NCI-H2171 (cell line): ENCODE measurements at places on chromosomes 12 and 14.

DNA sequence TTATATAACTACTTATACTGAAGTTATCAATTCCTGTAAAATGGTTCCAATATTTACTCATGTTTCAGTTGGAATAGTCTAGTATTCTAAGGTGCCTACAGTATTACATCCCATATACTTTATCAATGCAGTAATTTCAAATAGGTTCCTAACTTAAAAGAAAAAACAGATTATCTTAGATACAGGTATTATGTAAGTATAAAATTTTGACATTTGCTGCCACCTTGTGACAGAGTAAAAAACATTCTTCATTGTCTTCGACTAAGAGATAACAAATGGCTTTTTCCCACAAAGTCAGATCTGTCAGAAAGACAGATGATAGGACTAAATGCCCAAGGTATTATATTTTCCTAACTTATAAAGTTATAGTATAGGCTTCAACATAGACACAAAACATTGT is 78.7 kb downstream of the TXNDC16 start:
- DNase-seq, result no peak

DNA sequence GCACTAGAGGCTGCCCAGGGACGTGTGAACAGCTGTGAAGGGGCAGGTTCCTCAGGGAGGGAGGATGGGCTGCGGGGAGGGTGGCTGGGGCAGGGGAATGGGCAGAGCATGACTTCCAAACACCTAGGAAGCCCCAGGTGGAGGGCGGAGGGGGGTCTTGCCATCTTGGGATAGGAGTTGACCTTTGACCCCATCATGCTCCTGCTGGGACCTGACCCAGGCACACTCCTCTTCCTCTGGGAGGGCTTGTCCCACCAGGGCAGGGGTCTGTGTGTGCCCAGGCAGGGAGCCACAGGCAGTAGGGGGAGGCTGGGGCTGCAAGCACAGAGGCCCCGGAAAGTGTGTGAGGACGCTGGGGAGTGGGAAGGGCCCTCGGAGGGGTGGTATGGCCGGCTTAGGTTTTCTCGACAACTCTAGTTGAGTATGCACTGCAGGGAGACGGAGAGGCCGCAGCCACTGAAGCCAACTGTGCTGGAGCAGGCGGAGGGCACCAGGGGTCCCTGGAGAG is 3.3 kb upstream of the ANKRD9 start:
- no peak for DNase-seq

- no peak for DNase-seq
These were observed 115.6 kb upstream of the PKP2 start for GRCh38 chr12:33012226-33012625.

GRCh38 chr14:89457007-89457406 is 40.0 kb upstream of the FOXN3 start:
- DNase-seq, result no peak

DNA sequence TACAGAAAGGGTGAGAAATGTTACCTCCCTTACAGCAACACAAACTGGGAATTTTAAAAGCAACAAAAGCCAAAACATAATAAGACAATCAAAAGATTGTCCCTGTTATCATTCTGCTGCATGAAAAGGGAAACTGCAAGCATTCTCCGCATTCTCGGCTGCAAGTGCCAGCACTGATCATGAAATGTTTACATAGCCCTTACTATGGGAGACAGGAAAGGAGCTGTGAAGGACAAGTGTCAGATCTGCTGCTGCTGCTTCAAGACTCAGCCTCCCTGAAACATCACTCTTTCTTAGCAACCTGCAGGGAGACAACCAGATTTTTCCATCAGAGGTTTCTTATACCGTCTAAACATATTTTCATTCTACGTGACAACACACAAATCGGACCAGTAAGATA is 20.1 kb downstream of the DENND5B start:
- DNase-seq, result no peak

DNA sequence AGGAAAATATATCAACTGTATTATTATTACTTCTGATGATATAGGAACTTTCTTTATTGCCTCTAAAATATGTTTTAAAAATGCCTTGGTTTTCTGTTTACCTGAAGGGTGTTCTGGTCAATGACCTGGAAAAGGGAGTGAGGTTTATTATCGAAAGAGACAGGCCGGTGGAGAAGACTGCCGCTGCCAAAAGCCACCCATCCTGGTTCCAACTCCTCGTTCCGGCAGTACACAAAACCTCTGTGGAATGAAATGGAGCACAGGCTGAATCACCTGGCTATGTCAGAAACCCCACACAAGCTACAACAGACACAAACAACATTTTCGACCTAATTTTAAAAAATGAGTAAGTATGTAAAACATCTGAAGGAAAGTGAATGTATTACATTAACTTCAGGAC is 73.6 kb downstream of the HECTD4 start:
- no peak for DNase-seq

- no peak for DNase-seq
These were observed 22.8 kb upstream of the DHRS4 start for GRCh38 chr14:23930742-23931141.

- DNase-seq, result no peak
These were observed 34.3 kb upstream of the TTC7B start for GRCh38 chr14:90850487-90850886.

- no peak for DNase-seq
These were observed 28.6 kb upstream of the AEBP2 start for GRCh38 chr12:19410629-19411185.

DNA sequence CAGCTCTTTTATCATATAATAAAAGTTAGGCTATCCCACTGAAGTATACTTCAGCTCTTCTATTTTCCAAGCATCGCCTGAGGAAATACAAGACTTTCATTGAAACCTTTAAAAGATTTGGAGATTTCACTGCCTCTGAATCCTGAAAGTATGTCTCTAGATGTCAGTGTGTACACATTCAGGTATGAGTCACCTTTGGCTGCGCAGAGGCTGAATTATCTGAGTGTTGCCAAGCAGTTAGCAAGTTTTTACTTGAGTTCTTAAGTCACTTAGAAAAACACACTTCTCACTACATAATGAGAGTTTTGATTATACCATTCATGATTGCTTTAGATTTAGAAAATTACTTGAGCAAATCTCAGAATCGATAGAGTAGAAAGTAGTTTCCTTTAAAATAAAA is 210.3 kb downstream of the TMTC2 start:
- DNase-seq, result no peak

- DNase-seq, result no peak
These were observed 57.2 kb downstream of the ATF7IP start for GRCh38 chr12:14422516-14423230.

DNA sequence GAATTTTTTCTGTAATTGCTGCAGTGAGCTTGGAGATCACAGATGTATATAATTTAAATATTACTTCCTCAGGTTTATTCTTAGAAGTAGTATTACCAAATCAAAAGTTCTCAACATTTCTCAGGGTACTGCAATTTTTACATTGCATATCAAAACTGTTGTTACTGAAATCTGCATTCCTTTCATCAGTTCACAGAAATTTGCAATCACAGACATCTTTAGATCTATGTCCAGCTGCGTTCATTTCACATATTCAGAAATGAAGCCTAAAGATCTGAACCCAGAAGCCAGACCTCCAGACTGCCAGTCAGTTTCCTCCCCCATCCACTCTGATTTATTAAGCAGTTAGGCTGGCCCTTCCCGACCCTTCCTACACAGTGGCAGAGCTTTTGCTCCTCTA is 18.2 kb upstream of the IFT81 start:
- DNase-seq, result no peak

- DNase-seq, result no peak
These were observed 280.6 kb upstream of the SFSWAP start for GRCh38 chr12:131430158-131430742.

DNA sequence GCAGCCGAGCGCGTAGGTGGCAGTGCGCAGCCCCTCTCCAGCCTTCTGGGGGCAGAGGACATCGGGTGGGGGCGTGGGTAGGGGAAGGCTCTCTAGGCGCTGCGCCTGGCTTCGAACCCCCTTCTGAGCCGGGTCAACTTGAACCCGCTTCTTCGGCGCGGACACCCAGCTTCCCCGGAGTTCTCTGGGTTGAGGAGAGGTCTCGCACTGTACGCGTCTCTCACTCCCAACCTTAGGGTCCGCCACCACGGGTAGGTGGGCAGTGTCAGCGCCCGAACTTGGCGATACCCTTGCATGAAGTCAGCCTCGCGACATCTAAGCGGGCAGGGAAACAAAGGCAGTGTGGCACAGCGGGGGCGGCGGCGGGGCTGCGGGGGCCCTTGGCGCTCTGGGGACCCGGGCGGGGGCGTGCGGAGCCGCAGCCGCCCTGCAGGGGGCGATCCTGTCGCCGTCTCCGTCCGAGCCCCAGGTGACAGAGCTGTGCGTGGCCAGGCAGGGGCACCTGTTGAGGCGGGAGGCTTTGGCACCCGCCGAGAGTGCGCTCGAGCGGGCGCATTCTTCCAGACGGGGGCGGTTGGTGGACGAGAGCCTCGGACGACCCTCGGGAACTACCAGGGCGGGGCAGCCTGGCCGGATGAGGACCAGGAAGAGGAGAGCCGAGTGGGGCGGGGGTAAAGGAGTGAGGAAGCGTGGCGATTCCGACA is 1.1 kb downstream of the GALNT16 start:
- DNase-seq, result no peak

GRCh38 chr12:124365726-124366430 is 71.0 kb downstream of the RFLNA start:
- DNase-seq, result no peak

- DNase-seq, result no peak
These were observed 20.1 kb upstream of the CRADD start for GRCh38 chr12:93657071-93657470.

DNA sequence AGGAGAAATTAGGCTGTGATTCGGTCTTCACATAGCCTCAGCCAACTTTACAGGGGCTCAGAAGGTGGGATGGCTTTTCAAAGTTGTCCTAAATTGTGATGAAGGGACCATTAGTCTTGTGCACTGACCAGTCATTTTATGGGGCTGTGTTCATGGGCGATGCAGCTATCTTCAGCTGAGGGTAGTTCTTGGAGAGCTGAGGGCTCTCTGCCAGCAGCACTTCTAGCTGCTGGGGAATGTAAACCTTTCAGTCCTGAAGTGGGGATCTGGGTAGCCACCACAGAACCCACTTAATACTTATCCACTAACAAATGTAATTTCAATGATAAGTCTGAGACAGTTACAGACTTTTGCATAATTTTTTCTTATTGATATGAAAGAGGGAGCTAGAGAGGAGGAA is 270.6 kb downstream of the AEBP2 start:
- no peak for DNase-seq

DNA sequence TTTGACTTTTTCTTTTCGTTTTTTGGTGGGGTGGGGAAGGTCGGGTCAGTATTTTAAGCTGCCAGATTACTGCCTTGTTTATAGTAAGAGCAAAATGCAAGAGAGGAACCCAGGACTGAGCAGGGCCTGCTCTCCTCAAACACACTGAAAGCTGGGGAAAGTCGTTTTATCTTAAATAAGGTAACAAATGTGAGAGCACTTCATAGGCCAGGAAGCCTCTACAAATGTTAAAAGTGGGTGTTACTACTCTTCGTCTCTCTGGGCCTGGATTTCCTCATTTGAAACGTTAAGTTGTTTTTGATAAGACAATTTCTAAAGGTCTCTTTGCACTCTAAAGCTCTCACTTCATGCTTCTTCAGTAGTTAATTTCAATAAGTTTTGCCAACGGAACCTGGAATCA is 33.8 kb downstream of the PLEKHG7 start:
- no peak for DNase-seq

GRCh38 chr14:96424109-96424989 is 32.4 kb downstream of the AK7 start:
- DNase-seq, result peak; percentile 80

GRCh38 chr12:57846577-57847319 is at the start of gene CTDSP2:
TSS of gene CTDSP2 (minus strand) at chr12:57846729. CDS start at chr12:57846435, 294 bp downstream.
- DNase-seq, result peak; percentile 98
